ENCODE measurements at places on chromosomes 16 and 17.

GRCh38 chr17:70609566-70609965 is 440.2 kb downstream of the KCNJ2 start:
- no peaks in the 10 kb centered on the region for H3K27me3 ChIP-seq
- H3K27ac ChIP-seq: no peak overlapping the region
- no peak overlapping the region for H3K4me3 ChIP-seq
- DNase-seq: no peak
- H3K36me3 ChIP-seq: no peaks in the 10 kb centered on the region
- H3K4me1 ChIP-seq: no peaks in the 10 kb centered on the region

GRCh38 chr17:67496286-67496685 is 119.2 kb downstream of the PITPNC1 start:
- H3K4me1 ChIP-seq: no peaks in the 10 kb centered on the region
- no peaks in the 10 kb centered on the region for H3K27me3 ChIP-seq
- no peaks in the 10 kb centered on the region for H3K36me3 ChIP-seq
- no peak overlapping the region for H3K27ac ChIP-seq

- no peaks in the 10 kb centered on the region for H3K36me3 ChIP-seq
- no peak for DNase-seq
- no peak overlapping the region for H3K4me3 ChIP-seq
- no peaks in the 10 kb centered on the region for H3K4me1 ChIP-seq
- H3K27me3 ChIP-seq: no peaks in the 10 kb centered on the region
Measured at GRCh38 chr16:86988920-86989696, 328.1 kb downstream of the C16orf95 start.

GRCh38 chr16:7653746-7654461 is 321.3 kb downstream of the RBFOX1 start:
- H3K27ac ChIP-seq: no peak overlapping the region
- H3K4me1 ChIP-seq: no peaks in the 10 kb centered on the region
- no peak for DNase-seq
- H3K4me3 ChIP-seq: no peak overlapping the region
- H3K36me3 ChIP-seq: no peaks in the 10 kb centered on the region

- no peaks in the 10 kb centered on the region for H3K36me3 ChIP-seq
- H3K27ac ChIP-seq: no peak overlapping the region
- H3K4me1 ChIP-seq: no peaks in the 10 kb centered on the region
- no peaks in the 10 kb centered on the region for H3K27me3 ChIP-seq
Measured at GRCh38 chr16:72815348-72816318, 232.3 kb downstream of the ZFHX3 start.

DNA sequence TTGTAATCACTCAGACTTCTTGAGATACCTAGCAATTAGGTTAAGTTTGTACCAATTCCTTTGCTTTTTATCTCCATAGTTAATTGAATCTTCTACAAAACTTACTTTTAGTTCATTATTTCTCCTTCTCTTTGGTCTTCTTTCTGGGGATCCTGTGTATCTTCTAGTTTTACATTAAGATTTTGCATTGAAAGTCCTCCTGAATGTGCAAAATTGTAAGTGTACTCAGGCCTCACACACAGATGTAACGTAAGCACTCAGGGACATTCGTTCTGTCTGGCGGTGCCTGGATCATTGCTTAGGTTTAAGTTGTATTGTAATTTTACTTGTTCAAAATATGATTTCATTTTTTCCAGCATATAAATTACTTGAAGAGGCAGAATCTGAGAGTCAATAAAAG is 222.6 kb upstream of the CPHXL start:
- H3K36me3 ChIP-seq: no peaks in the 10 kb centered on the region
- H3K4me3 ChIP-seq: no peak overlapping the region
- H3K4me1 ChIP-seq: no peaks in the 10 kb centered on the region

GRCh38 chr17:48502901-48503300 is 27.9 kb downstream of the HOXB1 start:
- H3K4me1 ChIP-seq: no peaks in the 10 kb centered on the region
- H3K4me3 ChIP-seq: no peak overlapping the region
- no peaks in the 10 kb centered on the region for H3K27me3 ChIP-seq
- no peaks in the 10 kb centered on the region for H3K36me3 ChIP-seq
- no peak overlapping the region for H3K27ac ChIP-seq

DNA sequence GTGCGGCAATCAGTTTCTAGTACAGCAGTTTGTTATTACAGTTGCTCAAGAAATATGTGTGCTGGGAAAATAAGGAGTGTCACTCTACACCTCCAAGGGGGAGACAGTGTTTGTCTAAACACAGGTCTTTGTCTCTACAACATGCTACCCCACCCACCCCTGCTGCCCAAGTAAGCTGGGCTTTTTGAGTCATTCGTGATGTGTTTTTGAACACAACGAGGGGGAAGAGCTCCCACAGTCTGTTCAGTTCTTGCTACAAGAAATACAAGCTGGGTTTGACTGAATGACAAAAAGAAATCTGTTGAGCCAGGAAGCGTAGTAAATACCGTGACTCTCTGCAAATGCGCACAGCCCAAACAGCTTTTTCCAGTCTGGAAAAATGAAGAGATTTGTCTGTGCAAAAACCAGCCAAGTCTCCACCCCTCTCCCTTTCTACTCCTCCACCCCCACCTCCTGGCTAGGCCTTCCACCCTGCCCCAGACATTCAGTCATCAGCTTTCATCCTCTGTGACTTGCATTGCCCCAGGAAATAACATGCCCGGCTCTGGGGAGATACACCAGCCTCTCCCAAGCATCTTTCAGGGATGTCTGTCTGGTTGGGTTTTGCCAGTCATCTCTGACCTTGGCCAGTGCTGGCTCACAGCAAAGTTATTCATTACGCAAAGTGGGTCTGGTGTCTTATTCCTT is 25.7 kb downstream of the CHD9 start:
- no peaks in the 10 kb centered on the region for H3K27me3 ChIP-seq
- H3K4me3 ChIP-seq: no peak overlapping the region
- H3K36me3 ChIP-seq: no peaks in the 10 kb centered on the region
- peaks cover 17% of the 10 kb centered on the region for H3K4me1 ChIP-seq

DNA sequence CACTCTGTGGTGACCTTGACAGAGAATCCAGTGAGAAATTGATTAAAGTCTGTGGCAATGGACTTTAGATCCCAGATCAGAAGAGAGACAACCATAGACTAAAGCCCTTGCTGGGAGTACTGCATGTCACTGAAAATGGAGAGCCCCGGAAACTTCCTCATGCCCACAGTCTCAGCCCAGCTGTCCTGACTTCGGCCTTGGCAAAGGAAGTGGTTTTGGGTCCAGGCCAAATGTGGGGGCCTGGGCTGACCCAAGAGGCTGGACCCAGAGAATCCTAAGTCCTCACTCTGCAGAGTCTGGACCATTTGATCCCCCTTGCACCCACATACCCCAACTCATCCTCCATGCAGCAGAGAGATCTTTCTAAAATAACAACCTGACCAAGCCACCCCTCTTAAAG is 4.7 kb upstream of the BEAN1 start:
- H3K36me3 ChIP-seq: no peaks in the 10 kb centered on the region
- no peak for DNase-seq
- H3K4me1 ChIP-seq: no peaks in the 10 kb centered on the region
- no peak overlapping the region for H3K4me3 ChIP-seq

GRCh38 chr17:17491031-17491471 is 5.1 kb downstream of the RASD1 start:
- H3K4me1 ChIP-seq: peaks cover 11% of the 10 kb centered on the region
- no peak for DNase-seq
- H3K36me3 ChIP-seq: no peaks in the 10 kb centered on the region
- no peak overlapping the region for H3K4me3 ChIP-seq
- H3K27me3 ChIP-seq: no peaks in the 10 kb centered on the region

- no peaks in the 10 kb centered on the region for H3K4me1 ChIP-seq
- H3K4me3 ChIP-seq: no peak overlapping the region
- H3K27ac ChIP-seq: no peak overlapping the region
- DNase-seq: no peak
- no peaks in the 10 kb centered on the region for H3K27me3 ChIP-seq
Measured at GRCh38 chr17:44738214-44738906, 20.4 kb upstream of the ADAM11 start.

DNA sequence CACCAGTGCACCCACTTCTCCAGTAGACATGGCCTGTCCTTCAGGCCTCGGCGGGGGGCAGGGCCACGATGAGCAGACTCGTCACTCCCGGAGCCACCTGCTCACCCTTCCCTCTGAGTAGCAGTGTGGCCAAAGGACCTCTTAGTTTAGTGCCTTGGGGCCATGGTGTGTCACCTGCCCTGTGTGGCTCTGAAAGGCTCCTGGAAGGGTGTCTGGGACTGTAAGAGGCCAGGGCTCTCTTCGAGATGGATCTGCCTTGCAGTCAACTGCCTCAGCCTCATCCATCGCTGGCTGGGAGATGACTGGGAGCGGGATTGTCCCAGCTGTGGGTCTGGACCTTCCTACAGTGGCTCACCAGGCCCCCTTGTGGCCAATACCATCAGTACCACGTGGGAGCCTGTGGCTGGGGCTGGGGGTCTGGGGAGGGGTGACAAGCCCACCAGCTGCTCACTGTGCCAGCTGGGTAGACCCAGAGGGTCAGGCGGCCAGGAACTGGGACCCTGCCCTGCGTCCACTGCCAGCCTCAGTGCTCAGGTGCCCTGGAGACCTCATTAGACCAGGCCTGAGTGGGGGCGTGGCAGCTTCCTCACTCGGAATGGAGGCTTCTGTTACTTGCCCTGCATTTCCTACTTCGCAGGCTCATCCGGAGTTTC is 133.4 kb downstream of the OR1D5 start:
- DNase-seq: no peak
- no peak overlapping the region for H3K27ac ChIP-seq
- no peak overlapping the region for H3K4me3 ChIP-seq
- H3K27me3 ChIP-seq: no peaks in the 10 kb centered on the region
- H3K36me3 ChIP-seq: no peaks in the 10 kb centered on the region
- H3K4me1 ChIP-seq: no peaks in the 10 kb centered on the region

GRCh38 chr16:66651474-66651765 is 45.1 kb downstream of the CMTM4 start:
- DNase-seq: no peak
- no peaks in the 10 kb centered on the region for H3K4me1 ChIP-seq
- no peaks in the 10 kb centered on the region for H3K27me3 ChIP-seq
- H3K36me3 ChIP-seq: no peaks in the 10 kb centered on the region
- H3K4me3 ChIP-seq: no peak overlapping the region
- H3K27ac ChIP-seq: no peak overlapping the region

DNA sequence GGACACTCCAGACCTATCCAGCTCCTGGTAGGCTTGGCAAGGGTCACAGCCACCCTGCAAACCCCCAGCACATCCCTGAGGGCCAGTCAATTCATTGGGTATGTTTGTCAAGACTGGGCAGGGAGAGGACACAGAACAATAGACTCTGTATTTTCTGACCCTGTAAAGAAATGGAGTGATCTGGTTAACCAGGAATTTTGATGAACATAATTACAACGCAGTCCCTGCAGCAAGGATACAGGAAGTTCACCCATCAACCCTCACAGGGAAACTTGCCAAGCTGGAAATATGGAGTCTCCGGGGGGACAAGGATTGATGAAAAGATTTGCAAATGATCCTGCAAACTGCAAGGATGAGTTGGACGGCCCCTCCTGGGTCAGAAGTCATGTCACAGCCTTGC is 126.1 kb upstream of the RCVRN start:
- no peaks in the 10 kb centered on the region for H3K36me3 ChIP-seq
- H3K27ac ChIP-seq: no peak overlapping the region
- no peaks in the 10 kb centered on the region for H3K27me3 ChIP-seq
- H3K4me3 ChIP-seq: no peak overlapping the region
- no peak for DNase-seq

- H3K27me3 ChIP-seq: no peaks in the 10 kb centered on the region
- no peak for DNase-seq
- H3K36me3 ChIP-seq: no peaks in the 10 kb centered on the region
- no peak overlapping the region for H3K27ac ChIP-seq
- H3K4me3 ChIP-seq: no peak overlapping the region
- no peaks in the 10 kb centered on the region for H3K4me1 ChIP-seq
Measured at GRCh38 chr16:58044266-58045019, 18.9 kb downstream of the MMP15 start.

DNA sequence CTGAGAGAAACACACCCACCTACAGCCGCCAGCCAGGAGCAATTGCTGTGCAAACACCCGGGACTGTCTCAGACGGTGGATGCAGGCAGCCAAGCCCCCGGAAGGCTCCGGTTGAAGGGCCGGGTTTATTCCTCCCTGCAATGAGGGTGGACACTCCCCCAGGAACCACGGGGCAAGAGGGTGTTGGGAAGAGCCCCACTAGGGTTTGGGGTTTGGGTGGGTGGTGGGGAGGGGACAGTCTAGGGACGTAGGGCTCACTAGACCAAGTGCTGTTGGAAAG is 19.2 kb downstream of the JPH3 start:
- H3K36me3 ChIP-seq: no peaks in the 10 kb centered on the region
- no peak overlapping the region for H3K27ac ChIP-seq
- no peak for DNase-seq
- no peaks in the 10 kb centered on the region for H3K4me1 ChIP-seq

DNA sequence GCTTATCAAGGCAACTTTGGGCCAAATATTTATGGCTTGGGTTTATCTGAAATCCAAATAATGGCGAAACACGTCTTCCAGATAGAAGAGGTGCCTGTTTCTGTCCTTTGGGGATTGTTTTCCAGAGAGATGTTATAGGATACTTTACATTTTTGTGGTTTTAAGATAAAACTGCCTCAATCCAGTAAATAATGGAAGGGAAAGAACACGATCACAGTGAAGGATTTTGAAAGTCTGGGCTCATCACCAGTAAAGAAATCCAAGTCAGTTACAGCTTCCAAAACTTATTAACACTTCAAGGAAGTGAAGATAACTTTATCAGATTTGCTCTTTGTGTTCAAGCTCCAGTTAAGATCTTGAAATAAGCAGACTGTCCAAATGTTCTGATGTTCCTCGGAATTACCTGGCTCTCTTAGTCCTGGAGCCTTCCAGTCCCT is 30.1 kb downstream of the DNAH2 start:
- H3K36me3 ChIP-seq: no peaks in the 10 kb centered on the region
- H3K27me3 ChIP-seq: no peaks in the 10 kb centered on the region
- no peaks in the 10 kb centered on the region for H3K4me1 ChIP-seq

- no peaks in the 10 kb centered on the region for H3K27me3 ChIP-seq
- DNase-seq: no peak
- H3K4me1 ChIP-seq: no peaks in the 10 kb centered on the region
- no peak overlapping the region for H3K27ac ChIP-seq
Measured at GRCh38 chr17:15309236-15309635, 32.2 kb downstream of the TEKT3 start.

GRCh38 chr17:48234922-48235321 is 127.4 kb downstream of the SNX11 start:
- no peak overlapping the region for H3K4me3 ChIP-seq
- H3K4me1 ChIP-seq: no peaks in the 10 kb centered on the region
- DNase-seq: no peak

Measured in uterus (tissue), 4 donors.